ENCODE measurements at places on chromosomes 6 and 20.

DNA sequence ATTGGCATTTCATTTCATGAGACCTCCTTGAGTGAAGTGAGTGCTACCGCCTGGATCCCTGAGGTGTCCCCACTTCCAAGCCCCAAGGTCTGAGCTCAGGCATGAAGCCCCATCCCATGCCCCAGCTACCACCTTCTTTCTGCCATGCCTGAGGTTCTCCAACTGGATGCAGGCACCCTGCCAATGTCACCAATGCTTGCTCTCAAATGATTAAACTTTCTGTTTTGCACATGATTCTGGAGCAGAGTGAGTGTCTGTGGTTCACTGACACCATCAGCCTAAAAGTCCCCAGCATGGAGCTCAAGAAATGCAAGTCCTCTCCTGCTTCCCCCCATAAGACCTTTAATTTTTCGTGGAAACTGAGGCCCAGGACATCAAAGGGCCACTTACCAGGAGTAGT lies 43.7 kb upstream of the BPIFA2 start:
- DNase-seq = no peak

DNA sequence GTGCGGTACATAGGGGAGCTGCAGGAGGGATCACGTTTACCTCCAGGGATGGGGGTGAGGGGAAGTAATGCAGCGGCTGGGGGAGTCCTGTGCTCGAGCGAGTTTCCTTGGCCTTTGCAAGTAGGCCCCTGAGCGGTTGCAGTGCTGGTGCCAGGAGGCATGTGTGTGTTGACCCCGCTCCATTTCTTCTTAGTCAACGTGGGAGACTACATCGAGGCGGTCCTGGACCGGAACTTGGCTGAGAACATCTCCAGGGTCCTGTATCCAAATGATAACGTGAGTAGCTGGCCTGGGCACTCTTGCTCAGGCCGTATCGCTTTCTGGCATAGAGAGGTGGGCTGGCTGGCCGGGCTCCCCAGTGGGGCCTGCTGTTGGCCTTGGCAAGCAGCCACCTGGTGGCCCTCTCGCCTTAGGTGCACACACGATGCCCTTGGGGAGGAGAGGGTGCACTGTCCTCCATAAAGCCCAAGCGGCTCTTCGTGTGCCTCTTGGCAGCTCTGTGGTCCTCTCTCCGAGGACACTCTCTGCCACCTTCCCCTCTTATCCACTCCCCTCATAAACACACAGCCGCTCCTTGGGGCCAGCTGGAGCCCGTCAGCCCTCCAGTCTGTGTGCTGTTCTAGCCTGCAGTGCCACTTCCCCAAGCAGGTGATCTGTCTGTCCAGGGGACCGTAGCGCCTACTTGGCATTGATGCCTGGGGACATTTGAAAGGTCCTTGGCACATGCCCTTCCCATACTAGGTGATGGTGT lies 29.3 kb downstream of the PYGB start:
- no peak for DNase-seq

DNA sequence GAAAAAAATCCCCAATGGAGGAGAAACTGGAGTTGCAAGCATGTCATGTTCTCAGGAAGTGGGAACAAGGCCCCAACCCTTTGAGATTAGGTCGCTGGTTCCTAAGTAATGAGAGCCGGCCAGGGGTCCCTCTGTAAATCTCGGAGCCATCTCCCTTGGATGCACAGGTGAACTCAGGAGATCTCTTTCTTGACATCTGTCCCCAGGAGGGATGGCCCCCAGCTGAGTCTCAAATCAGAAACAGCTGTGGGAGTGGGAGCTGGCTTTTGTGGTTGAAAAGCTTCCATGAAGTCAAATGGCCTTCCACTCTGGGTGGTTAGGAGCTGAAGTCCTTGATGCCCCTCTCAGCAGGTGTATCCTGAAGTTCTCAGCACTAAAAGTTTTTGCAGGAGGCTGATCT lies 257.1 kb downstream of the BMP7 start:
- no peak for DNase-seq

GRCh38 chr6:105388392-105388791 lies 14.5 kb downstream of the PREP start:
- DNase-seq = no peak

- no peak for DNase-seq
Measured at GRCh38 chr6:33607126-33607783, 13.9 kb upstream of the ITPR3 start.

- DNase-seq = peak; percentile 84
Measured at GRCh38 chr6:113359155-113360140, 497.7 kb upstream of the MARCKS start.

DNA sequence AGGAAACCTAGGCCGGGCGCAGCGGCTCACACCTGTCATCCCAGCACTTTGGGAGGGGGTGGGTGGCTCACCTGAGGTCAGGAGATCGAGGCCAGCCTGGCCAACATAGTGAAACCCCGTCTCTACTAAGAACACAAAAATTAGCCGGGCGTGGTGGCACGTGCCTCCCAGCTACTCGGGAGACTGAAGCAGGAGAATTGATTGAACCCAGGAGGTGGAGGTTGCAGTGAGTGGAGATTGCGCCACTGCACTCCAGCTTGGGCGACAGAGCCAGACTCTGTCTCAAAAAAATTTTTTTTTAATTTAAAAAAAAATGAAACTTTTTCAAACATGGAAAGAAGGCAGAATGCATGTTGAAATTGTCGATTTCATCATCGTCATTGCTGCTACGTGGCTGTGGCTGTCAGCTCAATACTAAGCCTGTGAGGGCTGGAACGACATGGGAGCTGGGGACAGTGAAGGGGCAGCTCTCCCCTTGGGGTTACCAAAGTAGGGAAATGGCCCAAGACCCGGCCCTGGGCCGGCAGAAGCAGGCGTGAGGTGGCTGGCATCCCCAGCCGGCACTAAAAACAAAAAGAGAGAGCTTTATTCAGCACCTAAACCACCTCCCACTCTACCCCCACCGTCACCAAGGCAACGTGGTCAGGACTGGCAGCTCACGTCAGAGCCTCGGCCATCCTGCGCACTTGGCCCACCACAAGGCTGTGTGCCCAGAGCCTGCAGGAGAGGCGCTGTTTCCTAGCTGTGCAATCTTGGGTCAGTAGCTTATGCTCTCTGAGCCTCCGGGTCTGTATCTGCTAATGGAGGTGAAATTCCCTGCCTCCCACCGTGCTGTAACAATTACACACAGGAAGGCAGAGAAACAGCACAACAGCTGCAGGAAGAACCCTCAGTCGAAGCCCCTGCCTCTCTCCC lies 30.8 kb downstream of the AGPAT4 start:
- DNase-seq = no peak

GRCh38 chr6:133083248-133083967 lies 157.7 kb upstream of the EYA4 start:
- DNase-seq = no peak

DNA sequence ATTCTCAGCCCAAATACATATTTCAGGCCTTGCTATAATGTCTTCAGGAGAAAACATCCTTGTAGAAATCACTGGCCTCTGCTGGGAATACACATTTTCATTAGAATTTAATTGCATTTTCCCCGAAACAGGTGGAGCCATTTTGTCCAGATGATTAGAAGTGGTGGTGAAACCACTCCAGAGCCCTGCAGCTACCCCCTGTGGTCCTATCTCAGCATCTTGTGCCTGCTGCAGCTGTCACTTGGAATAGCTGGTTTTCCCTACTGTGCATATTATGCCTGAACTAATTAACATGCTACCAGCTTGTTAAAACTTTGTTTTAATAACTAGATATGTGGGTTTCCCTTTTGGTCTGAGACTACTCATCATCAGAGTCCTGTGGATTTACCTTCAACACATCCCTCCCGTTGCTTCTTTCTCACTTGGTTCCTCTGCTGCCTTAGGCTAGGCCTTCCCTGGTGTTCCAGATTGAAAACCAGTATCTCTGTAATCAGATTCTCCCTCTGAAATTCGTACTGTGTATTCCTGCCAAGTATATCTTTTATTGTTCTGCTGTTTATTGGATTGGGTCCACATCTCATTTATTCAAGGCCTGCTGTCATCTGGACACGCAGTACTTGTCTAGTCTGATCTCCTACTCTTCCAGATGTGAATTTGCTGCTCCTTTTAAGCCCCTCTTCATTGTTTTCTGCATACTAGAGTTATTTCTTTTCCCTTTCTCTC lies 15.2 kb downstream of the DNAH8 start:
- no peak for DNase-seq

DNA sequence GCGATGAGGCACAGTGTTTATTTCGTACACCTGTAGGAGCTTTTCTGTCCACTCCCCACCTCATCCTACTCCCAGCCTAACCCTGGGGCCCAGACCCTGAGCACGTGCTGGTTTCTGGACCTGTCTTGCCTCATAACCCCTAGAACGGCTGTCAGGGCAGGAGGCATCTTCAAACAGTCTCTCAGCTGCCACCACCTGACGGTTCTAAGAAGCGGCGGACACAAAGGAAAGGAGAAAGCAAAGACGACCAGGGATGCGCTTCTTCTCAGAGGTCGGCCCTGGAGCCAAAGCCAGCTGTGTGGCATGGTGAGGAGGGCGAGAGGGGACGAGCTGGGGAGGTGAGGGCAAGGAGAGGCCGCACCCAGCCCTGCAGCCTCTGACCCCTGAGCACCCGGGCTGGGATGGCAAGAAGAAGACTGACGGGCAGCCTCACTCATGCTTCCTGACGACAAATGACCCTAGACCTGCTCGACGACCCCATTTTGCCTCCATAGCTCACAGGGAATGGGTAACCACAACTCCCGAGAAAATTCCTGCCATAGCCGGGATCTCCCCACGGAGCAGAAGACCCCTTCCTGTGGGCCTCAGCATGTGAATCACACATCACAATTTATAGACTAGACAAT lies 62.1 kb downstream of the WDR27 start:
- peak; percentile 41 for DNase-seq

GRCh38 chr6:148044921-148045320 lies 297.7 kb upstream of the SASH1 start:
- DNase-seq = no peak

GRCh38 chr6:144197919-144198318 lies 47.6 kb downstream of the STX11 start:
- DNase-seq = no peak

- no peak for DNase-seq
Measured at GRCh38 chr20:1005452-1006027, 3.4 kb upstream of the RSPO4 start.

DNA sequence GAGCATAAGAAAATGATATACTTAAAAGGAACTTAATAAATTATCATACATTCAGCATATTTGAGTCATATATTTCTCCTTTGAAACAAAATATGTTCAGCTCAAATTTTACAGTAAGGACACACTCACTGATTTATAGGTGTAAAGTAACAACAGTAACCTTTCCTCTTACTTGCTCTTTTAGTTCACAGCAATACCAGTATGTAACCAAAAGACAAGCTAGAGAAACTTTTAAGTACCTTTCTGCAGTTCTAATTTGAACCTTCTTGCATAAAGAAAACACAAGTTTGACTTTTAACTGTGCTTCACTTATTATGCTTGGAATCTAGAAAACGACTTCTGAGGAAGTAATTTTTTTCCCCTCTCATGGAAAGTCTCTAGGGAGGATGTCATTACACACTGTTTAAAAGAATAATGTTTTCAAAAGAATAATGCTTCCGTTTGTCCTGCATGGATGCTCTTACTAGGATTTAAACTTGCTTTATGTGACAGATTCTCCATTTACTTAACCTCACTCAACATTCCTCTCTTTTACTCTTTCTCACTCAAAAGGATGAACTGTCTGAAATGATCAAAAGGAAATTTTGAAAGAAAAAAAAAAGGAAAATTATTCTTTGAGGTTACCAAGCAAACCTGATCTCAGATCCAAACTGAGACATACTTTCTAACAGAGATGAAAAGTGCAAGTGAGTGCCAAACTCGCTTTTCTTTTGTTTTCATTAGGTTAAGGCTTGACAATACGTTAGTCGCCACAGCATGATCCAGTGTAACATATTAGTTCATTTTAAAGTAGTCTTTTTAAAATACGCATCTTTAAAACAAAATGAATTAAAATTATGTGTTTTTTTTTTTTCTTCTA lies 22.4 kb upstream of the CALHM6 start:
- DNase-seq = no peak

- peak; percentile 42 for DNase-seq
Measured at GRCh38 chr6:15299430-15300131, 53.7 kb downstream of the JARID2 start.

DNA sequence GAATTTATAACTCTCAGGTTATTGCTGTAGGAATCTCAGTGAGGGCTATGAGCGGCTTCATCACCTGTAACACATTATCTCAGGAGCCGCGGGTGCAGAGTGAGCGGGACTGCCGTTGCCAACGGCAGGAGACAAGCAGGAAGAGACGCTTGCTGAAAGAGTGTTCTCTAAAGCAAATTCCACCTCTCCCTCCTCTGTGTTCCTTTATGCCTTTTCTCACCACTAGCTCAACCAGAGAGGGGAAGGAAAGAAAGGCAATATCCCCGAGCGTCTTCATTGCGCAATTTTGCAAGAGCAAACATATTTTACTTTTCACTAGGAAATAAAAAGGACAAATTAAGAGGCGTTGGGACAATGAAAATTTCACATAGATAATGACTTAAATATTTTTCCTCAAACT lies 185.2 kb upstream of the EXOC2 start:
- no peak for DNase-seq

All from fibroblast of skin of abdomen (primary cell).